ENCODE measurements at places on chromosomes 12 and 14. TPM values are rescaled to one million over a fixed set of nuclear protein-coding genes. Genes with fewer than 3 reads are reported as not detected.

Gene TTC5
- total RNA-seq: 30.5 TPM

Gene RARG
- total RNA-seq: 12.2 TPM

Gene TMBIM4
- total RNA-seq: 74.4 TPM

Gene ANKRD33
- not detected for total RNA-seq

Gene CD27
- total RNA-seq: 0.50 TPM

Gene PTPRQ
- total RNA-seq: 1.3 TPM

Gene GLIPR1L1
- total RNA-seq: not detected

Gene BIN2
- total RNA-seq: 7.2 TPM

Gene KLRB1
- total RNA-seq: 0.33 TPM

Gene PAX9
- total RNA-seq: 0.79 TPM

Gene LTBP2
- 20.8 TPM for total RNA-seq

Gene KRT84
- not detected for total RNA-seq

Gene ADAM21
- 0.33 TPM for total RNA-seq

Gene SLCO1B1
- total RNA-seq: 0.06 TPM

Gene PARPBP
- 7.1 TPM for total RNA-seq

Gene MYL2
- total RNA-seq: not detected

Gene OR6C68
- total RNA-seq: not detected

Gene CYP46A1
- 5.5 TPM for total RNA-seq

Gene TBC1D30
- 9.0 TPM for total RNA-seq

Gene PTCSC3
- not detected for total RNA-seq

Gene RNASE12
- not detected for total RNA-seq

Gene MIP
- total RNA-seq: not detected

Gene TMPRSS12
- not detected for total RNA-seq

Gene CDH24
- total RNA-seq: 9.6 TPM

Gene RAD9B
- 0.89 TPM for total RNA-seq

Gene NINJ2
- total RNA-seq: 5.4 TPM

Gene AP1G2
- total RNA-seq: 35.5 TPM

Gene SRRM4
- total RNA-seq: 6.6 TPM

Gene TEX22
- 0.20 TPM for total RNA-seq

Gene CCDC184
- 23.2 TPM for total RNA-seq

Gene PRPH
- total RNA-seq: 22.8 TPM
